Activated T-cell treated with anti-CD3 and anti-CD28 coated beads for 1 hour (primary cell): ENCODE measurements at places on chromosomes 4 and X.

- DNase-seq: no peak
These were observed 42.3 kb downstream of the STX18 start for GRCh38 chr4:4499438-4500123.

- no peak for DNase-seq
These were observed 597.7 kb downstream of the PCDH18 start for GRCh38 chr4:136934601-136935000.

DNA sequence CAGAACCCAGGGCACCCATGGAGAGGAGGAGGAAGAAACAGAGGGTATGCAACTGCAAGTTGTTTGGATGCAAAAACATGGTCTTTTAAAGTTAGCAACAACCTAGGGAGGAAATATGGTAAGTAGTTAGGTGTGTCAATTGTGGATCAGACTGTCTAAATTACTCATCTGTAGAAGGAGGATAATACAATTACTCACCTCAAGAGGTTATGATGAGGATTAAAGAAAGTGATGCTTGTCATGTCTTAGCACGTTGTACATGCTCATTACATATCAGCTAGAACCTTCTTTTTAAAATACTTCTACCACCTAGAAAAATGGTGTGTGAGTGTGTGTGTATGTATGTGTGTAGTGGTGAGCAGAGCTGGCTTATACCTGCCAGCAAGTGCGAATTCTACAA lies 2.3 kb upstream of the C1QTNF7 start:
- DNase-seq: no peak

DNA sequence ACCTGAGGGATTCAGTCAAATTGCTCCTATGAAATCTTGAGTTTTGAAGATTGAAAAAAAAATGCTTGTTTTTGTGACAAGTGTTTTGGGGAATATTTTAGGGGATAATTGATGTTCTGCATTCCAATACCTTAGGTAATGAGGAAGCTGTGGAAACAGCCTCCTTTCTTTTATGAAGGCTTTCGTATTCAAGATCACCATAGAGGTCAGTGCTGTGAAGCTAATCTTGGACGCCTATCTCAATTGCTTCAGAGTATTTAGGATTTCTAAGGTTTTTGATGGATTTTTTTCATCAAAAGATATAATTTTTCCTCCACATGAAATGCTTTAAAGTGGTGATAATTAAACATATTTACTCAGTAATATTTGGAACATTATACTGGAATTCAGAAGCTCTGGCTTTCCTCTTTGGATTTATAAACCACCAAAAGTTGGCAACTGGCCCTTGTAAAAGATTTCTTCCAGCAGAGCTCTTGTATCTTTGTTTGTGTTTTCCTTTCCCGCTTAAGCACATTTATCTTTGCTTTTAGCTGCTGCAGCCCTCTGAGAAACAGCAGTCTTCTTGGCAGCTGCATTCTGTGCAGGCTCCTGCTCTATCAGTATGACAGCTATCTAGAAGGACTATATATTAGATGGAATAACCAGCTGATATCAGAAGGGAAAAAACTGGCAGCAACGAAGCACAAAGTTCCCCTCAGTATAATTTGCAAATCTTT lies 63.7 kb downstream of the HMGB2 start:
- no peak for DNase-seq

- DNase-seq: no peak
These were observed 147.9 kb upstream of the FGF13 start for GRCh38 chrX:138859421-138859820.

- no peak for DNase-seq
These were observed 519.8 kb downstream of the TRIML1 start for GRCh38 chr4:188658958-188659522.

- DNase-seq: no peak
These were observed 132.3 kb downstream of the SLIT2 start for GRCh38 chr4:20383969-20384368.

DNA sequence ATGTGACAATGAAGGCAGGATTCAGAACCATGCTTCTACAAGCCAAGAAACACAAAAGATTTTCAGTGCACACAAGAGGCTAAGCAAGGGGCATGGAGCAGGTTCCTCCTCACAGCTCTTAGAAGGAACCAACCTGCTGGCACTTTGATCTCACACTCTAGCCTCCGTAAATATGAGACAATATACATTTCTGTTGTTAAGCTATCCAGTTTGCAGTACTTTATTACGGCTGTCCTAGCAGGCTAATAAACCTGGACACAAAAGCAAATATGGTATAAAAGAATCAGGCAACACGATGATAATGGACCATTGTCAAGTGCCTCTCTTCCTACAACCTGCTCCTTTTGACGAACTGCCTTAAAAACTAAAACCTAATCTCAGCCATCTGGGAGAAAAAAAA lies 114.5 kb downstream of the ZAR1 start:
- DNase-seq: no peak

DNA sequence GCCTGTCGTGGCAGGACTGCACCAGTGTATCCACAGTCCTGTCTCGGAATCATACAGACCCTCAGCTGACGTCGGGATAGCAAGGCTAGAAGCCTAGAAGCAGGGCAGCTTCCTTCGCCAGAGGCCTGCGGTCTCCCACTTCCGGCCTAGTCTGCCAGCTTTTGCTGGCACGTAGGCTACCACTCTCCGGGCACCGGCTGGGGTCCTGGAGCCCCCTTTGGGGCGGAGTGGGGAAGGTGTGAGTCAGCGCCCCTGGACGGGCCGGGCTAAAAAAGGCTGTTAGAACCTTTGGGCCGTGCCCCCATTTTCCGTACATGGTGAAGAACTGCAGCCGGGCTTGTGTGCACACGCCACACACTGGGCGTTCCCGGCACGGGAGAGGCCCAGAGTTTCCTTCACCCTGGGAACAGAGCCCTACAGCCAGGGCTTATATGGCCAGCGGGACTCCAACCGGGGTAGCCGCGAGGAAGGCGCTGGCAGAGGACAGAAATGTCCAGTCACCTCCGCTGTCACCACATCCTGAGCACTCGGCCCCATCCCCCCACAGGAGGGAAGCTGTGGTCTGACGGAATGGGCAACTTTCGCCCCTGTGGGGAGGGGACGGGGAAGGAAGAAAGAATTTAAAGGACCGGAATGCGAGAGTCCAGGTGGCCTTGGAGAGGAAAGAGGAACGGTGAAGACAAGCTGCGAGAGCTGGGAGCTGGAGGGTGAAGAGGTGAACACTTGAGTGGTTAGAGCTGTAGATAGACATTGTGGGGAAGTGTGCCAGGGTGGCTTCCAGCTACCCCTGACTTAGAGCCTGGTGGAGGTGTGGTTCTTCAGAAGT lies 4.6 kb downstream of the MAGIX start:
- peak; percentile 45 for DNase-seq

GRCh38 chrX:45731448-45731847 lies 530.8 kb upstream of the DIPK2B start:
- no peak for DNase-seq

DNA sequence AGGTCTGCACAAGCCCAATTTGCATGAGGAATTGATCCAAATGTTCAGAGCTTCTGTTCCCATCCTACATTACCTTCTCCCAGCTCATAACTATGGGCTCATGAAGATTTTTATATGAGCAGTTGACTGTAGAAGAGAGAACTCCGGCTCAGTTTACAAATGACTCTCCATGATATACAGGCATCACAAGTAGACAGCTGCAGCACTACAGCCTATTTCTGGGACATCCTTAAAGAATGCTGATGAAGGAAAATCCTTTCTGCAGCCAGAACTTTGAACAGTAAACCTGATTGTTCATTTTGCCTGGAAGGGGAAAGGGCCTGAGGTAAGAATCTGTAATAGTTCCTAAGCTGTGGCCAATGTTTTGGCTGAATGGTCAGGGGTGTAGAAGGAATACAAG lies 174.1 kb upstream of the CXCL13 start:
- DNase-seq: no peak
